ENCODE measurements at places on chromosomes 11 and 22.

DNA sequence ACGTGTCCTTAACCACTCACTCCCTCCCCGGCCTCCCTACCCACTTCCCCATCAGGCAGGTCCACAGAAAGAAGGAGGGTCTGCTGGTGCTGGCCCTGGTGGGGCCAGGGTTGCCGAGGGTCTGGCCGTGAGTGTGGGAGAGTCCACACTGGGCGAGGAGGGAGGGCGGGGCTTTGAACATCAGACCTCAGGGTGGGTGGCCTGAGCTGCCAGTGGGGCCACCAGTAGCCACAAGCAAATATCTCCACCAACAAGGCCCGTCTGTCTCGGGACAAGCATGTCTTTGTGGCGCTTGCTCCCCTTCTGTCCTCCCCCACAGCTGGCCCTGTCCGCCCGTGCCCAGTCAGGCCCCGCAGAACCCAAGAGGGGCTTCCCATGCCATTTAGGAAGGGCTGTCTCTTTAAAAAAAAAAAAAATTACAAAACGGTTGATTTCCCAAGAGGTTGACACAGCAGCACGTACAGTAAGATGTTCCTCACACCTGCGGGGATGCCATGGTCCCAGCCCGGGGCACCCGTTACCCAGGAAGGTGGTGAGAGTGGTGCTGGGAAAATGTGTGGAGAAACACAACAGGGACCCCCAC lies 17.7 kb upstream of the TALDO1 start:
- DNase-seq, result no peak

GRCh38 chr11:35654711-35655110 lies 7.9 kb upstream of the TRIM44 start:
- DNase-seq, result no peak

GRCh38 chr11:6482441-6482840 lies 1.1 kb downstream of the TIMM10B start:
- DNase-seq, result no peak

- no peak for DNase-seq
Observed at GRCh38 chr11:134920851-134921608, 509.0 kb upstream of the B3GAT1 start.

GRCh38 chr22:48414651-48415050 lies 1413.0 kb downstream of the BRD1 start:
- DNase-seq, result no peak

- no peak for DNase-seq
Observed at GRCh38 chr11:116506263-116506825, 266.4 kb downstream of the BUD13 start.

- no peak for DNase-seq
Observed at GRCh38 chr11:124085583-124085982, 29.7 kb upstream of the VWA5A start.

- DNase-seq, result no peak
Observed at GRCh38 chr11:126589492-126589803, 234.0 kb downstream of the ST3GAL4 start.

GRCh38 chr11:61861634-61862033 lies 29.7 kb downstream of the FADS3 start:
- DNase-seq, result no peak

GRCh38 chr11:57360991-57361390 lies 20.0 kb downstream of the PRG3 start:
- no peak for DNase-seq

DNA sequence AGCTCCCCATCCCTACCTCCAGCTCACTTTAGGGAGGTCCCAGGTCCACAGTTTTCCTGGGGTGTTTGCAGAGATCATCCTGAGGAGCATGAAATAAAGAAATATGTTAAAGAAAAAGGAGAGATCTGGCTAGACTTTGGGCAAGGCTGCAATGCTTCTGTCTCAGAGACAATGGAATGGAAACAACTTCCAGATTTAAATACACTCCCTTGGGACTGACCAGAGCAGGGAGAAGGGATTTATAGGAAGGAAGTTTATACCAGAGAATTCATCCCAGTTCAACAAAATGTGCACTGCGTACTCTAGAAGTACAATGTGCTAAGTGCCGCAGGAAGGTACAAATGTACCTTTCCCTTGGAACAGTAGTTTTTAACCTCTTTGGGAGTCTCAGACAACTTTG lies 40.4 kb downstream of the ETS1 start:
- no peak for DNase-seq

GRCh38 chr11:18455686-18456372 lies at the start of gene LDHAL6A:
LDHAL6A (plus strand) TSS chr11:18455856; CDS start chr11:18456681, 825 bp downstream.
- no peak for DNase-seq

- no peak for DNase-seq
Observed at GRCh38 chr22:38564669-38565068, 5.3 kb downstream of the DMC1 start.

GRCh38 chr22:47376901-47377505 lies 614.6 kb downstream of the TBC1D22A start:
- no peak for DNase-seq

GRCh38 chr11:131449036-131450019 lies 78.9 kb downstream of the NTM start:
- DNase-seq, result no peak

DNA sequence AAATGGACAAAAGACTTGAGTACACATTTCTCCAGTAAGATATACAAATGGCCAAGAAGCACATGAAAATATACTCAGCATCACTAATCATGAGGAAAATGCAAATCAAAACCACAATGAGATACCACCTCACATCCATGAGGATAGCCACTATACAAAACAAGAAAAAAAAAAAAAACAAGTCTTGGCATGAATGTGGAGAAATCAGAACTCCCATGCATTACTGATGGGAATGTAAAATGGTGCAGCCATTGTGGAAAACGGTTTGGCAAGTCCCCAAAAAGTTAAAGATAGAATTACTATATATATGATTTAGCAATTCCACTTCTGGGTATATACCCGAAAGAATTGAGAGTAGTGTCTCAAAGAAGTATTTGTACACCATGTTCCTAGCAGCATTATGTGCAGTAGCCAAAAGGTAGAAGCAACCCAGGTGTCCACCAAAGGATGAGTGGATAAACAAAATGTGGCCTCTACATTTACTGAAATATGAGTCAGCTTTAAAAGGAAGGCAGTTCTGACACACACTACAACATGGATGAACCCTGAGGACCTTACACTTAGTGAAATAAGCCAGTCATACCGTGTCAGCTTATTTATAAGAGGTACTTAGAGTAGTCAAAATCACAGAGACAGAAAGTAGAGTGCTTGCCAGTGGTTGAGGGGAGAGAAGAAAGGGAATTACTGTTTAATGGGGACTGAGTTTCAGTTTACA lies 146.3 kb downstream of the WNT7B start:
- DNase-seq, result no peak

DNA sequence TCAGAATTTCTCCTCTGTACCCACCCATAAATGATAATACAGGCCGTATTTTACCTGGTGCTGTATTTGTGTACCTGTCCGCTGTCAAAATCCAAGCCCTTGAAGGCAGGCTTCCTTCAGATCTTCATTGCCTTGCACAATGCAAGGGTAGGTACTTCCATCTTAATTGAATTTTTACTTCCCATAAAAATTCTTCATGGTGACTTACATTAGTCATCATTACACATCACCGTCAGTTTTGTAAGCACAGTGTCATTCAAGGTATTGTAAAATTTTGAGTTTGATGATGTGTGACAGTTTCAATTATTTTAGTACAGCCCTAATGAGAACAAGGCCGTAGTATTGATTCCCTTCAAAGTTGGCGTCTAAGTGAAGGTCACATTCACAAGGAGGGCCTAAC lies 770 bp upstream of the TSG101 start:
- DNase-seq, result no peak

- DNase-seq, result no peak
Observed at GRCh38 chr11:92387859-92388258, 163.2 kb downstream of the FAT3 start.

DNA sequence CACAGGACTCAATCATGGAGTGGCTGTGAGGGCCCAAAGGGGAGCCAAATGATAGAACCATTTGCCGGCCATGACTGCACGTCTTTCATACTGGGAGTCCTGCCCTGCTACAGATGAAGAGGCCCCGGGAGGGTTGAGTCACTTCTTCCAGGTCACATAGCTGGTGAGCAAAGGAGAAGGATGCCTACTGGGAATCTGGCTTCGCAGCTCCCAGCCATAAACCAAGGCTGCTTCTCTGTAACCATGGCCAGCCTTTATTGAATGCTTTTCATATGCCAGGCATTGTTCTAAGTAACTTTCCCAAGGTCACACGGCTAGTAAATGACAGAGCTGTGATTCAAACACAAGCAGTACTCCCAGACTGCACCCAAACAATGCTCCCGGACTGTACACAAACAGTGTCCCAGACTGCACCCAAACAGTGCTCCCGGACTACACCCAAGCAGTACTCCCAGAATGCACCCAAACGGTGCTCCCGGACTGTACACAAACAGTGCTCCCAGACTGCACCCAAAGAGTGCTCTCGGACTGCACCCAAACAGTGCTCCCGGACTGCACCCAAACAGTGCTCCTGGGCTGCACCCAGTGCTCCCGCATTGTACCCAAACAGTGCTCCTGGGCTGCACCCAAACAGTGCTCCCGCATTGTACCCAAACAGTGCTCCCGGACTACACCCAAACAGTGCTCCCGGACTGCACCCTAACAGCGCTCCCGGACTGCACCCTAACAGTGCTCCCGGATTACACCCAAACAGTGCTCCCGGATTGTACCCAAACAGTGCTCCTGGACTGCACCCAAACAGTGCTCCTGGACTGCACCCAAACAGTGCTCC lies 89.8 kb downstream of the FBXO7 start:
- DNase-seq, result no peak

DNA sequence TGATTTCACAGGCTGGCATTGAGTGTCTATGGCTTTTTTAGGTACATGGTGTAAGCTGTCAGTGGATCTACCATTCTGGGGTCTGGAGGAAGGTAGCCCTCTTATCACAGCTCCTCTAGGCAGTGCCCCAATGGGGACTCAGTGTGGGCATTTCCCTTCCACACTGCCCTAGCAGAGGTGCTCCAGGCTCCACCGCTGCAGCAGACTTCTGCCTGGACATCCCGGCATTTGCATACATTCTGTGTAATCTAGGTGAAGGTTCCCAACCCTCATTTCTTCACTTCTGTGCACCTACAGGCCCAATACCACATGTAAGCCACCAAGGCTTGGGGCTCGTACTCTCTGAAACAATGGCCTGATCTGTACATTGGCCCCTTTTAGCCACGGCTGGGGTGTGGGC lies 78.3 kb downstream of the RNF169 start:
- no peak for DNase-seq

DNA sequence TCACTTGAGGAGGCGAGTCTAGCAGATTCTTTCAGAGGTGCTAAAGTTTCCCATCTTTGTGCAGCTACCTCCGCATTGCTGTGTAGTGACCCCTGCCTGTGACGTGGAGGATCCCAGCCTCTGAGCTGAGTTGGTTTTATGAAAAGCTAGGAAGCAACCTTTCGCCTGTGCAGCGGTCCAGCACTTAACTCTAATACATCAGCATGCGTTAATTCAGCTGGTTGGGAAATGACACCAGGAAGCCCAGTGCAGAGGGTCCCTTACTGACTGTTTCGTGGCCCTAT lies 8.9 kb upstream of the SAMM50 start:
- DNase-seq, result no peak

GRCh38 chr11:110314366-110315095 lies 18.1 kb upstream of the RDX start:
- DNase-seq, result no peak

DNA sequence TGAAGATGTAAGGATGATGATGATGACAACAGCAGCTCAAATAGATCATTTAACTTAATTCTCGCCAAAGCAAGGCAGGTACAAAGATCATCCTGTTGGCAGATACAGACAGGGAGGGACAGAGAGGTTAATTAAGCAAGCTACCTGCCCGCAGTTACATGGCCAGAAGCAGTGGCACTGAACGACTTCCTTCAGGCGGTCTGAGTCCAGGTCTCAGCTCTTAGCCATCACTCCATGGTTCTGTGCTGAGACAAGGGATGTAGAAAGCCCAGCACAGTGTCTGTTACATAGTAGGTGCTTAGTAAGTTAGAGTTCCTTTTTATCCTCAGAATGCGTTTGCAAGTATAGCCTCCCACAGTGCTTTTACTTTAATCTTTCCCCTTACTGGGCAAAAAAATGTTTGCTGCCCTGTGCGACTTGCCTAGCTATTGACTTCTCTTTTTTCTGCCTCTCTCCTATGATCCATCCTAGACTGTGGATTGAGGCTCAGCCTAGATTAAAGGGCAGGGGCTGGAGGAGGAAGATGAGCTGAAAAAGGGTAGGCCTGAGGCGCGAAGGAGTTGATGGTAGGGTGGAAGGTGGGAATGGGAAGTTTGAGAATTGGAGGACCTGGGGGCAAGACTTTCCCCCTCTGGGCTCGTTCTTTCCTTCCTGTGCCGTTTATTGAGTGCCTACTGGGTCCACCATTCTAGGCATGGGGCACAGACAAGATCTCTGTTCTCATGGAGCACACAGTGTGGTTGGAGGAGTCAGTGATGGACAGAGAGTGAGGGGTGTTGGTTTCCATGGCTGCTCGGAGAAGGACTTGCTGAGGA lies 108.2 kb upstream of the OR4B1 start:
- DNase-seq, result no peak

DNA sequence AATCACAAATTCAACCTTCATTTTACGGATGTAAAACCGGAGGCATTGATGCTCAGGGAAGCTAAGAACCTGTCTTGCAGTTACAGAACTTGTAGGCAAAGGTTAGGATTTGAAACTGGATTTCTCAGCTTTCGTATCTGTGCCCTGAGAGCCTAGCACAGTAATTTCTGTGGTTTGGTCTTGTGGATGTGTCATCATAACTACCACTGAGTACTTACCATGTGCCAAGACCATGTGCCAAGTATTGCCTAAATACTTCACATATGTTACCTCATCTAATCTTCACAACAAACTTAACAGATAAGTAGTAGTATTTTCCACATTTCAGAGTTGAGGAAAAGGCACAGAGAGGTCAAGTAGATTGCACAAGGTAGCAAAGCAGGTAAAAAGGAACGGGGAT lies 140.7 kb downstream of the NXPE2 start:
- no peak for DNase-seq

GRCh38 chr11:63612181-63612580 lies 2.1 kb downstream of the PLAAT3 start:
- no peak for DNase-seq

DNA sequence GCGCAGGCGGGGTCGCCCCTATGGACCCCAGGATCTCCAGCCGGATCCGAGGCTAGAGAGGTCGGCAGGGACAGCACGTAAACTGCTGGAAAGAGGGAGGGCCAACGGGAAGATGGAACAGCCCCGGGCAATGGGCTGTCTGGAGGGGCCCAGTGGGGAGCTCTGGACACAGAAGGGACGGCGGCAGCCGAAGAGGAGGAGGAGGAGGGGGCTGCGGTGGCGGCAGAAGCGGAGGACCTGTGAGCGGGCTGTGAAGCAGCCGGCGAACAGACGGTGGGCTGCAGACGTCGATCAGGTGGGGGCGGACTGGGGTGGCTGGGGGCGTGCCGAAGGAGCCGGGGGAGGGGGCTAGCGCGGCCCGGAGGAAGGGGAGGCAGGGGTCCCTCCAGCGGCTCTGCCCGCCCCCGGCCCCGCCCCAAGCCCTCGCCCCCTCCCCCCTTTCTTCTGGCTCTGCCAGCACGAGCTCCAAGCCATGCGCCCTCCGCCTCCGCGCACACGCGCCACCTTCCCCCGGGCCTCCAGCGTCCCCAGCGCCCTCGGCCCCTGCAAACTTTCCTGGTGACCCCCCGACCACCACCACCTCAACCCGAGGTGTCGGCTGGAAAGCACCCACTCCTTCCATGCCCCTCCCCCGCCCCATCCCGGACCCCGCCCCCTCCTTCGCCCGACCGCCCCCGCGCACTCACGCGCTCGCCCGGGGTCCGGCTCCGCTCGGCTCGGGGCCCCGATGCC lies 432 bp downstream of the TNKS1BP1 start:
- DNase-seq, result no peak
